Activated CD8-positive, alpha-beta T cell treated with anti-CD3 and anti-CD28 coated beads for 36 hours (primary cell): ENCODE measurements at places on chromosomes 16 and 17.

DNA sequence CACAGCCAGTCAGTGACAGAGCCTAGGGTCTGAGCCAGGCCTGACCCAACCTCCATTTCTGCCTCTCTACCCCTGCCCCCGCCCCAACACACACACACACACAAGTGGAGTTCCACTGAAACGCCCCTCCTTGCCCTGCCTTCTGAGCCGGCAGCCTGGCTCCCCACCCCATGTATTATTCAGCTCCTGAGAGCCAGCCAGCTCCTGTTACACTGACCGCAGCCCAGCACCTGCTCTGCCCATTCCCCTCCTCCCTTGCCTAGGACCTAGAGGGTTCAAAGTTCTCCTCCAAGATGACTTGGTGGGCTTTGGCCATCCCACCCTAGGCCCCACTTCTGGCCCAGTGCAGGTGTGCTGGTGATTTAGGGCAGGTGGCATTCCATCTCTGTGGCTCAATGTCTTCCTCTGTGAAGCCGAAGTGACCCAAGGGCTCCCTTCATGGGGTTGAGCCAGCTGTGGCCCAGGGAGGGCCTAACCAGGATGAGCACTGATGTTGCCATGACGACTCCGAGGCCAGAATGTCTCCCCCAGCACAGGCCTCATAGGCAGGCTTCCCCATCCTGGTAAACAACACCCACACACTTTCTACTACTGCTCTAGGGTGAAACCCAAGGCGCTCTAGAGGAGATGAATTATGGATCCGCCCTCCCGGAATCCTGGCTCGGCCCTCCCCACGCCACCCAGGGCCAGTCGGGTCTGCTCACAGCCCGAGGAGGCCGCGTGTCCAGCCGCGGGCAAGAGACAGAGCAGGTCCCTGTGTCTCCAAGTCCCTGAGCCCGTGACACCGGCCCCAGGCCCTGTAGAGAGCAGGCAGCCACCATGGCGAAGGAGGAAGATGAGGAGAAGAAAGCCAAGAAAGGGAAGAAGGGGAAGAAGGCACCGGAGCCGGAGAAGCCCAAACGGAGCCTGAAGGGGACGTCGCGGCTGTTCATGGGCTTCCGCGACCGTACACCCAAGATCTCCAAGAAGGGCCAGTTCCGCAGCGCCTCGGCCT is 9.7 kb downstream of the MYO15A start:
- no peak for DNase-seq

DNA sequence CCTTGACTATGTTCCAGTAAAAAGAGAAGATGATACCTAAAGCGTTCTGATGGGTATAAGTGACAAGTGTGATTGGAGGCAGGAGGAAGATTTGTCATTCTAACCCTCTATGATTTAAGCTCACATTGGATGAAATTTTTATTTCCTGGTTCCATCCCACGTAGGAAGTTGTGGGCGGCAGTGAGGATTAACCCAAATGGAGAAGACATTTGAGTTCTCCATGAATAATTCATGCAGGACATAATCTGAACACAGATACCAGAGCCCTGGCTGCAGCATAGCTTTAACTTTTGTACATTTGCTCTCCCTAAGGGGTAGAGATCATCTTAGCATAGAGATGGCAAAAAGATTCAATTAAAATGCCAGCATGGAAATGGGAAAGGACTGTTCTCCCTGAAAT is 146.3 kb downstream of the SLC39A11 start:
- DNase-seq: no peak

DNA sequence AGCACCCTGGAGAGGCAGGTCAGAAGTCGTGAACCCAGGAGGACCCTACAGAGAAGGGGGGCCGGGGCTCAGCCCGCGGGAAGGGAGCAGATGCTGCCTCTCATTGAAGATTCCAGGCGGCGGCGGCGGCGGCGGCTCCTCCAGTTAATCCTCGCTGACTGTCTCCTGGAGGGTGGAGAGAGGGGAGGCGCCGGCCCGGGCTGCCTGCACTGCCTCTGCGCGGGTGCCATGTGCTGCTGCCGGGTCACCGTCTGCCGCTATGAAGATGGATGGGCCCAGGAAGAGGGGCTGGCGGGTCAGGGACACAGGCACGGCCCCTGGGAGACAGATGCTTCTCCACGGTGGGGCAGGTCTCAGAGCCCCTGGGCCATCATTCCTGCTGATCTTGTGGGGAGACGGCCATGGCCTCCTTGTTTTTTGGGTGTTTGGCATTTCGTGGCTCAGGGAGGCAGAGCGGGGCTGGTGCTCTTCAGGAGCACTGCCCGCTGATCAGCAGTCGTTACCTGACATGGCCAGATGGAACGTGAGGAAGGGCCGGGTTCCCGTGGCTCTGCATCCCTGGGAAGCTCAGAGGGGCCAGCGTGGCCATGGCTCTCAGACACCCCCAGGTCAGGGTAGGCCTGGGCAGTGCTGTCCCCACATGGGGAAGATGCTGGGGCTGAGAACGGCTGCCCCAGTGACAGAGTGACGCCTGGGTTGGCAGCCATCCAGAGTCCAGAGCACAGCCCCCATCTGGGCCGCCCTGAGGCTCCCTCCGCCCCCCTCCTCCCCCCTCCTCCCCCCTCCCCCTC is 36.1 kb downstream of the GINS2 start:
- peak; percentile 58 for DNase-seq

DNA sequence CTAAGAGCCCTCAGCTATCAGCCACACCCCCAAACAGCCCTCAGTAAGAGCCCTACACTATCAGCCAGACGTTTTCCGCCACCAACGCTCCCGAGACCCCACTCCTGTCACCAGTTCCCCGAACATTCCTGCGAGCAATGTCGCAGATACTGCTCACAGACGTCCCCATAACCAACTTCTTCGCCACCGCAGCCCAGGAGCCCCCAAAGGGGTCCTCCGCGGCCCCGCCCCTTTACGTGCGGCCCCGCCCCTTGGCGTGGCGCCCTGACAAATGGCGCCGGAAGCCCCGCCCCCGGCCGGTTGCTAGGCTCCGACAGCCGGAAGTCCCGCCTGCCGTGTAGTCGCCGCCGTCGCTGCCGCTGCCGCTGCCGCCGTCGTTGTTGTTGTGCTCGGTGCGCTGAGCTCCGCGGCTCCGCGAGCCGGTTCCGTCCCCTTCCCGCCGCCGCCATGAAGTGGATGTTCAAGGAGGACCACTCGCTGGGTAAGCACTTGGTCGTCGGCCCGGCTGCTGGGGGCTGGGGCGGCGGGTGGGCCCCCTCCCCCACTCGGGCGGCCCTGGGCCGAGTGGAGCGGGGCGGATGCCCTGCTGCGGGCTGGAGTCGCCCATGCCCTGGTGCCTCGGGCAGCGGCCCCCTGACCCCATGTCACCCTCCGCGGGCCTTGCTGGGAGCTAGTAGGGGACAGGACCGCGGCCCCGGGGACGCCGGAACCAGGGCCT is at the start of gene GABARAPL2:
Gene GABARAPL2, plus strand, starts transcription at position 340 of the 718 bp plus-strand sequence. Its CDS starts 108 bp downstream, at position 448.
- DNase-seq: peak; percentile 92

- DNase-seq: peak; percentile 27
These were observed 117.4 kb downstream of the IRF8 start for GRCh38 chr16:86016201-86016965.

- DNase-seq: no peak
These were observed 390.8 kb upstream of the MON1B start for GRCh38 chr16:76800196-76800595.

GRCh38 chr16:86556576-86556975 is 1.5 kb upstream of the MTHFSD start:
- no peak for DNase-seq

- no peak for DNase-seq
These were observed 20.1 kb downstream of the GLYR1 start for GRCh38 chr16:4826980-4827379.

- no peak for DNase-seq
These were observed 260.6 kb downstream of the ABCC12 start for GRCh38 chr16:47895146-47895545.

DNA sequence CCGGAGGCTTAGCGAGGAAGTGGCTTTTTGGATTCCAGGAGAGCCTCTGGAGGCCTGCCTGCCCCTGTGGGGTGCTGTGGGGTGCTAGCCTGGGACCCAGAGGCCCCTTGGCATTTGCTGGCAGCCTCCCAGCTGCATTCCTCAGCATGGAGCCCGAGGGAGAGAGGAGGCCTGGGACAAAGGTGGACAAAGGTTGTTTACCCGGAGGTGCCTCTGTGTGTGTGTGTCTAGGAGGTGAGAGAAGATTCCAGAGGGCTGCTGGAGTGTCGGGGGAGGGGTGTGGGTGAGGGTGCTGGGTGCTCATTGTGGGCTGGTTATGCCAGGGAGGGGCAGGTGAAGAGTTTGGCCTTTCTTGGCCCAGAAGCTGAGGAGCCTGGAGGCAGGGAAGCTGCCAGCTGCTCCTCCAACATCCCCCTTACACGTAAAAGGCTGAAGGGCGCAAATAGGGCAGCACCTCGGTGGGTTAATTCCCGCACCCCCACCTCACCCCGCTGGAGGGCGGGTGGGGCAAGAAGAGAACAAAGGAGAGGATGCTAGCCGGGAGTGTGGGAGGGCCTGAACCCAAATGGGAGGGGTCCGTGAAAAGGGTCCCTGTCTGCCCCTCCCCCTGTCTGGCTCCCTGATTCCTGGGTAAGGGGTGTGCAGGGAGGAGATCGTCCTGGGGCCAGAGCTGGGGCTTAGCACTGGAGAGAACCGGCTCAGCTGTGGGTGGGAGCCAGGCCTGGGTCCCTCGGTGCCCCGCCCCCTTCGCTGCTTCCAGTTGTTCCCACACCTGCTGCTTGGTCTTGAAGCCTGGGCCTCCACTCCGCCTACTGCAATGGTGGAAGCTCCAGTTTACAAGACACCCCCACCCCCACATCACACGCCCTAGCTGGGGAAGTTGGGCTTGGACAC is 9.9 kb downstream of the HEXIM2 start:
- no peak for DNase-seq

DNA sequence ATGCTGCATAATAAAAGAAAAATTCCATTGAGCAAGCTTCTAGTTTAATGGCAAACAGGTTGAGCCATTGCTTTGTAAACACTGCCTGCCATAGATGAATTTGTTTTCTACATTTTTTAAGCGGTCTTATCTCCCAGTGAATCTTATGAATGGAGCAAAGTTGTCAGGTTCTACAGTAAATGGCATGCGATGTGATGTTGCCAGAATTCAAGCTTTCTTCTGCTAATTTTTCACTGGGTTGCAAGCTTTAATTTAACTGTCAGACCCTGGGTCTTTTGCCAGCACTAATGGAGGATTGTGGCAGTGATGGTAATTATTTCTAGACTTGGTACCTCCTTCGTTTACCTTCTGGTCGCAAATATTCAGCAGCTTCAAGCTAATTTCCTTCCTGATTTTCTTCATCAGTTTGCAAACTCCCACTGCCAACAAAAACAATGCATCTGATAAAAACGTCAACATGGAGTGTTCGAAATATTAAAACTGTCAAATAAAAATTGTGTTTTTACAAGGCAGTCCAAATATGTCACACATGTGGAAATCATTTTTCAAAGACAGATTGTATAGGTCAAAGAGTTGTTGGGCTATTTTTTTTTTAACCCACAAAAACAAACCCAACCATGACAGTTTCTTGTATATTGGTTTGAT is 274.2 kb upstream of the ERCC4 start:
- no peak for DNase-seq

DNA sequence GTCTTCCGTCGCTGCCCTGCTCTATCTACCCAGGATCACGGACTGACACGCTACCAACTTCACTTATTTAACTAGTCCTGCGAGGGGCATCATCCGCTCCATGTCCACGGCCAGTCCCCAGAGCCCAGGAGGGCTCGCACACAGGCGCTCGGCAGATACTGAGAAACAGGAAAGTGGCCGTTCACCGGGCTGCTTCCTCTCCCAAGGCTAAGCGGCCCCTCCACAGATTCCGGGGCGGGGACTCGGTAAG is 388 bp downstream of the OXLD1 start:
- peak; percentile 44 for DNase-seq

GRCh38 chr17:59832883-59833379 is 59.8 kb downstream of the TUBD1 start:
- peak; percentile 41 for DNase-seq

DNA sequence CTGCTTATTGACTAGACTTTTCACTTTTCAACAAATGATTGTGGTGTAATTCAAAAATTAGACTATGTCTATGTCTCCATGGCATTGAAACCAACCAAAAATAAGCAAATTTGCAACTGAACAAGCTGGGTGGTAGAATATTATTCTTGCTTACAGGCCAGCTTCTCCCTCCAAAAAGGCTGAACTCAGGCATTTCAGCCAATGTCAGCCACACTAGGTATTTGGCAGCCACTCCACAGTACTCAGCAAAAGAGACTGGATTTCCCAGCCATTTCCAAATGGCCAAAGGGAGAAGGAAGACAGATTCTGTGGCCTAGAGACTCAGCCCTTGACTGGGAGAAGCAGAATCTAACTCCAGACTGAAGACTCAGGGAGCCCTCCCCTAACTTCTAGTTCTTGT is 121.8 kb upstream of the IRX5 start:
- DNase-seq: no peak

GRCh38 chr17:60393840-60394723 is 2.1 kb upstream of the USP32 start:
- DNase-seq: peak; percentile 9

DNA sequence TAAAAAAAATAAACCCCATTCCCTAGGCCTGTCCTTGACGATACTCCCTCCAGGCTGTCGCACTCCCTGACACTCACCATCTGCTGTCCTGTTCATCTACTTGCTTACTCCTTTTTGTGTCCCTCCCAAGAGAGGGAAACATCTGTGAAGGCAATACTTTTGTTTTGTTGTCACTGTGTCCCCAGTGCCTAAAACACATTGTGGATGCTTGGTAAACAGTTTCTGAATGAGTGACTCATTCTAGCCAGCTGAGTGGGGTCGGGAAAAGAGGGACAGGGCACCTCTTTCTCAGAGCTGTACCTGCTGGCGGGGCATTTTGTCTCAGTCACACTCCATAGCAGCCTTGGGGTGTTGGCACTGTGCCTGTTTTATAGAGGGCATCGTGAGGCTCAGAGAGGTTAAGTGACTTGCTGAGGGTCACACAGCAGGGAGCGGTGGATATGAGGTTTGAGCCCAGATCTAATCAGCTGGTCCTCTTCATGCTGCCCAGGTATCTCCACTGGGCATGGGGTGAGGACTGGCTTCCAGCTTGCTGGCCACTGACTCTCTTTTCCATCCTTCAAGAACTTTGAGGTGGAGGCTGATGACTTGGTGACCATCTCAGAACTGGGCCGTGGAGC is 15.6 kb downstream of the MAP2K3 start:
- DNase-seq: no peak

GRCh38 chr16:23280483-23280967 is 21.6 kb upstream of the SCNN1B start:
- DNase-seq: no peak
